ENCODE measurements at places on chromosomes 2 and 18. TPM values are rescaled to one million over a fixed set of nuclear protein-coding genes. Genes with fewer than 3 reads are reported as not detected.

GRCh38 chr2:96319396-96319795 lies 5.7 kb upstream of the ITPRIPL1 start:
- no peak for DNase-seq

DNA sequence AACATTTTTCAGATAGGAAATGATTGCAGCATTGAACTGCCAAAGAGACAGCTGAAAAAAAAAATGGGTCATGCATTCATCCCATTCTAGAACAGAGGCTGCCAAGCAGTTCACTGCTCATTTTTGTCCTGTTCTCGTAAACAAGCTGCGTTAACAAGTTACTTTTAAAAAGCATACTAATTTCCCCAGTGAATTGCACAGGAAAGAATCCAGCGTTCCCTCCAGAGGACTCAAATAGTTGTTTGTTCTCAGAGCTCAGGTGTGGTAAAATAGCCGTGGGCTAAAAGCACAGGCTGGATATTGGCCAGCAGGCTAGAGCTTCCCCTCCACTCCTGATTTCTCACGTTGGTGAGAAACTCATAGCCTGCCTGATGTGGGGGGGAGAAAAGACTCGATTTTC lies 76.1 kb upstream of the AQP4 start:
- peak; percentile 60 for DNase-seq

DNA sequence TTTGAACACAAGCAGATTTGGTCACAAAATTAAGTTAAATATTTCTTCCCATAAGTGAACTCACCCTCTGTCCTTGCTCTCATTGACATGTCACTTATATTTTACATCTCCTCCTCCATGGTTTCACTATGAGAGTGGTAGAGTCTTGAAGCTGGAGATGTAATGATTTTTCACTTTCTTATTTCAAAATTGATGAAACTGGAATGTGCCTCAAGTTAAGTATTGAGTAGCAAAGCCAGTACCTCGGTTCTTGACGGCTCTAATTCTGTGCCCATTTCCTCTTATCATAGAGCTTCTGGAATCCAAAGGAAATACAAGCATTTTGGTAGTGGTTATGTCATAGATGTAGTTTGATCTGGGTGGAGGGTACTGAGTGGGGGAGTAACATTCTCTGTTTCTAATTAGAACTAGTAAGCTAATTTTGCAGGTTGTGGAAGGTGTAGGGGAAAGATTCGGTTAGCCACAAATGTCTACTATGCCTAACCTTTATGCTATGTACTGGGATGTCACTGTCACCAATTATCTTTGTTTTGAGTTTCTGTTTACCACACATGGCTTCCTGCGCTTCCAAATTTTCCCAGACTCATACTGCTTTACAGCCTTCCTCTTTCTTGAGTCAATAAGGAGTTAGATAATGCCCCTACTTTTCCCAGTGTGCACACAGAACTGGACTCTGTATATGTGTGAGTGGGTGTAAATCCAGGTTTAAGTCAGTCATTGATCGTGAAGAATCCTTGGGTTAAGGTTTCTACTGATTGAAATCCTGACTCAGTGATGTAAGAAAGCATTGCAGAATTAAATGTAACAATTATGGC lies 96.8 kb downstream of the DIS3L2 start:
- no peak for DNase-seq

- no peak for DNase-seq
These were observed 66.1 kb upstream of the CDCA7 start for GRCh38 chr2:173288561-173288960.

DNA sequence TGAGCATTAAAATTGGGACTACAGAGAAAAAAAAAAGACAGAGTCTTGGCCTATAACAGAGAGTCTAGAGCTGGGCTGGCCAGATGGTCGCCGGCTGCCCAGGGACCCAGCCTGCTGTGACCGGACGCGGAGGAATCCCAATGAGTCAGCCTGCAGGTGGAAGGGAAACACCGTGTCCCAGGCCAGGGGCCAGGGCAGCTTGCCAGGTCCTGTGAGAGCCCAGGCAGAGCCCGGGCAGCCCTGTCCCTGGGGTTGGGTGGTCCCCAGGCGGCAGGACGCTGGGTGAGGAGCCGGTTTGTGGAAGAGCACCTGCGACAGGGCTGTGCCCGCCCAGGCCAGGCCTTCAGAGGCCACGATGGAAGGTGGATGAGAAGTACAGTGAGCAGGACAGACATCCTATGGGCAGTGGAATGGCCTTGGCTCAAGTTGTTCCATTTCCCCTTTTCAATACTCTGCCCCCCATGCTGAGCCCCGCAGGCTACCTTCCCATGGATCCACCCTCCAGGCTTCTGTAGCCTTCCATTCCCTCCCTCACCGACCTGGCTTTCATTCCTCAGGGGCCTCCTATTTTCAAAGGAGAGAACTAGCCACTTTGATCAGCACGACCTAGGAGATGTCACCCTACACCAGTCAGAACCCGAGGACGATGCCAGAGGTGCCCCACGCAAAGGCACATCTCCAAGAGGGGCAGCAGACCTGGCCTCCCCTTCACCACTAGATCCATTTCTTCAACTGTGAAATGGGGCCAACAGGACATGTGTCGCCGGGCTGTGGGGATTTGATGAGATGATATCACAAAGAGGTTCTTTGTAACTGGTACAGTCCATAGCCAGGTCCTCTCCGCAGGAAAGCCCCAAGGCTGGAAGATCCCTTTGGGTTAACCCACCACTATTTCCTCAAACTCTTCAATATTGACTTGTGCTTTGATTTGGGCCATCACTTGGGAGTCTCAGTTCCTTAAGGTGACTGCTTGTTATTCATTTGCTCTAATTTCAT lies 87.5 kb downstream of the POLR1A start:
- DNase-seq, result no peak

DNA sequence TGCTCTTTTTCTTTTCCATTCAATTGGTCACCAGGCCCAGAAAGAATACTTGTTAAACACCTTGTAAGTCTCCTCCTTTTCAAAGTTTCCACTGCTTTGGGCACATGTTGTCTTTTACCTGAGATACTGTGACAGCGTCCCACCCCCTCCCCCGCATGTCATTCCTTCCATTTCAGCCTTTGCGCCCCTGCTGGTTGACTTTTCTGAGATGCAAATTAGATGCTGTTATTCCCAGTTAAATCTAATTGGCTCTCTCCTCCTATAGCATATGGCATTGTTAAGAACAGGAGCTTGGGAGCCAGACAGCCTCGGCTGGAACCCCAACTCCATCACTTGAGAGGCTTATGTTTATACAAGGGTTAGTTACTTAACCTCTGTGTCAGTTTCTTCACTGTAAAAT lies 80.3 kb upstream of the GAREM1 start:
- DNase-seq, result no peak

GRCh38 chr2:135783439-135783838 lies 41.8 kb downstream of the UBXN4 start:
- DNase-seq, result no peak

GRCh38 chr2:200077838-200078237 lies 122.5 kb downstream of the MAIP1 start:
- no peak for DNase-seq

DNA sequence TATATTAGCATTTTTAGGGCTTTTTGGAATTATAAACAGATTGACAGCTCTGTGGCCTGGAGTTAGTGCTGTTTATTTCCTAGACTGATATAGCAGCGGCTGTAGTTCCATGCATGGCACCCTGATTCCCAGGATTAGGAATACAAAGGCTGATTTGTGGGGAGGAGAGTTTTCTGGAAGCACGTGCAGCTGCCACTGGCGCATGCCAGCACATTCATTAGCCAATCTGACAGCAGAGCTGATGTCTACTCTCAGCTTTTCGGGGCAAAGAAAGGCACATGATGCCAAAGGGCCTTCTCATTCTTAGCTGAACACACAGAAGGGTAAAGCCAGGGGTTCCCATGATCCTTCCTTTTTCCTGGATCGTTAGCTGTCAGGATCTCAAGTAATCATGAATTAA lies 45.7 kb upstream of the RAPH1 start:
- no peak for DNase-seq

DNA sequence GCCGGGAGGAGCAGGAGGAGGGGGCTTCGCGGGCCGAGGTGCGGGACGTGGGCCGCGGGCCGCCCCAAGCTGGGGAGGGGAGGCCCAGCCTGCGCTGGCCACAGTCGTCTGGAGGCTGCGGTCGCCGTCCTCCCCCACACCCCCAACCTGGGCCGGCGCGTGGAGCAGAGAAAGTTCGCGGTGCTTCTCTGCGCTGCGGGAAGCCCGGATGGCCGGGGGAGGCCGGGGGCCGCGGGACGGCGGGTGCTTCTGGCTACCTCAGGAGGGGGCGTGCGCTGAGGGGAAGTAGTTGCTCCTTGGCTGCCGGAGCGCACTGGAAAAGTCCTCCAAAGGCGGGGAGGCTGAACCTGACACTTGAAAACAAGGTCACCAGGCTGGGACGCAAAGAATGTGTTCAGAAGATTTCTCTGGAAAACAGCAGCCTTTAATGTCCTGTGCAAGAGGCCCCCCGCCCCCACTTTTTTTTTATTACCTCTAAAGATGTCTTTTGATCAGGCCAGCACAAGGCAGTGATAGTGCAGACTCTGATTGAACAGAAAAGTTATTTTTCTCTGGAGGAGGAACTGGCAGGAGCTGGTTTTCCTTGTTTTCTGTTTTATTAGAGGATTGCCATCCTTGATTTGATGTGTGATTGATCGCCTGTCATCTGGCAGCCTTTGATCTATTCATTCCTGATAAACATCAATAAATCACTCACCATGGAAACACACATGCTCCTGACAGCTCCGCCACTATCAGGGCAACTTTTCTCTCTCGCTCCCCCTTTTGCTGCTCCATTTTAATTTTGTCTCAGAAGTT lies 1.6 kb downstream of the TSHZ1 start:
- no peak for DNase-seq

DNA sequence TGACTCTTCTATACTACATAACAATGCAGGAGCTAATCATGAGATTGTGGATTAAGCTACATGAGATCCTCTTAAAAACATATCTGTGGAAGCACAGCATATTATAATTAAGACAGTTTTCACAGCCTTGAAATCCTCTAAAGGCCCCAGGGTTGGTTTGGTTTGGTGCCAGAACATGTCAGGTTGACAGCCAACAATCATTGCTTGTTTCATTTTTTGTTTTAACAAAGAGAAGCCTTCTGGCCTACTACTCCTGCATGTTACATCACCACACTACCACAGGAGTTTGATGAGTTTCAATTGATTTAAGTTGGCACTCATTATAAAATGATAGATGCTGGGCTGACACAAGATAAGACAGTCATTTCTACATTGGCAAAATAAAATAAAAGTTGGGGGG lies 255.9 kb upstream of the ERBB4 start:
- no peak for DNase-seq

DNA sequence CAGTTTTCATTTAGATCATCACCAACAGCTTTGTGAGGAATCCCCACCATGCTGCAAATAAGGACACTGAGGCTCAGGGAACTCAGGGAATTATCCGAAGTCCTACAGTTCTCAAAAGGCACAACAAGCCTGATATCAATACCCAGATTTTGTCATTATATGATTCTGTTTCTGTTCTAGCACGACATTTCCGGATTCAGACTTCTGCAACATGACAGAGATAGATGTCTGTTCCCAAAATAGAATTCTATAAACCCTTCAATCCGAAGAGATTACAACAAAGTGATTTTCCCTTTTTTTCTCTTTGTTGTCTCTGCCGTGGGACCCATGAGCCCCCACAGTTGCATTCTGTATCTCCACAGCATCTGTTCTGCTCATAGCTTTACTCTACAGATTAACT lies 72.0 kb downstream of the DOCK10 start:
- no peak for DNase-seq

DNA sequence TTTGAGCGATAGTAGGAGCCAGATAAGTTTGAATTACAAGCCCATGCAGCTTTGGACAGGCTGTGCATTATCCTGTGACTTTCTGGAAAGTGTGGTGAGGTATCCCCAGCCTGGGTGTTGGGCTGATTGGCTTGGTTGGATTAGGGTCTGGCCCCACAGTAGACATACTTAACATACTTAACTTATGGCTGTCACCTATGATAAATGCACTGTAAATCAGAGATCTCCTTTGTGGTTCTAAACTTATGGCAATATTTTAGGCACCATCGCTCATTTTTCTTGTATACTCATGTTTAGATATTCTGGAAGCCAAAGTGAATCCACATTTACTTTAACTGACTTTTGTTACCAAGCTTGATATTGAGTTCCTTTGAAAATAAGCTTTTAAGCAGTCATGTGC lies 54.8 kb downstream of the SPTBN1 start:
- DNase-seq, result no peak

- DNase-seq, result no peak
These were observed 671.3 kb upstream of the CHAC2 start for GRCh38 chr2:53096351-53096750.

DNA sequence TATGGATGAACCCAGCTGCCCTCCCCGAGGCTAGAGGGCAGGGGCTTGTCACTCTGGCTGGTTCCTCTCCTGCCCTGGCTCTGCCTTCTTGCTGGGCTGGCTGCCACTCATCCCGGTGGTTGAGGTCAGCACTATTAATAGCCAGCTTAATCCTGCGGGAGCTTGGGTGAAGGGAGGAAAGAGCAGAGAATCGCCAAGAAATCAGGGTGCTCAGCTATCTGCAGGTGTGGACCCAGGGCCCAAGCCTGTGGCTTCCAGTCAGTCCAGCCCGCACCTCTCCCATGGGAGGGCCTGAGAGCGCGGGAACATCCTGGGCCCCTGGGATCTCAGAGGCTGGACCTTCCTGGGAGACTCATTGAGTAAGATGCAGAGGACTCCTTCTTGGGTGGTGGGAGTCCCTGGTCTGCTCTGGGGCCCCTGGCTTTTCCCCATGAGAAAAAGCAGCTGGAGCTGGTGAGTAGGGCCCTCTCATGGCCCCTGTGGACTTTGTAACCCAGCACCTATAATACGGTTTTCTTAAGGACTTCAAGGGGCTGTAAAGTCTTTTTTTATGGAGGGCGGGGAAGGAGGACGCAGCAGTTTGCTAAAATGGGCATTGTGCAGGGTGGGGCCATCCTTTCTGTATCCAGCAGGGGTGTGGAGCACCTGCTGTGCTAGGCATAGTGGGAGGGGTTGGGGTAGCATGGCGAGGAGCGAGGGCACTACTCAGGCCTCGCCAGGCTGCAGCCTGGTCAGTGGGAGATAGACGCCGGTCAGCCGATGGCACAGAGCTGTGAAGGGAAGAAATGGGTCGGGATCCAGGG lies 27.4 kb upstream of the CNNM3 start:
- no peak for DNase-seq

DNA sequence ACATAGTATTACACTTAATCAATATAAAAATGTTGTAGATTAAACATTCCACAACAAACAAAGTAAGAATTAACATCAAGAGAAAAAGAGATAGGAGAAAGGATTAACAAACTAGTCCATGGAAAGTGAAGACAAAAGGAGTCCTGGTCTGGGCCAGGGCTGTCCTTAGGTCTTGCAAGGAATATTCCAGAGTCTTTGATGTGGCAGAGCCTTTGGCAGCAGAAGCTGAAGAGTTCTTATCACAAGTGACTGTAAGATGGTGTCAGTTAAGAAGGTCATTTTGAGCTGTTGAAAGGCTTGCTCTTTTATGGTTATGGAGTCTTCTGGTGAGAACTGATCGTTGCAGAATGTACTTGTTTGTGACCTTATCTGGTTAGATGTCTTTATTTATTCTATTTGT lies 127.7 kb upstream of the LRRTM4 start:
- DNase-seq, result no peak

- DNase-seq, result no peak
These were observed 790.1 kb downstream of the SLC4A3 start for GRCh38 chr2:220417503-220417902.

- DNase-seq, result no peak
These were observed 201.2 kb upstream of the PIK3C3 start for GRCh38 chr18:41753826-41754225.

The EGR4 gene
- not detected for total RNA-seq

The CACNB4 gene
- 17.7 TPM for total RNA-seq

The MPHOSPH10 gene
- 27.5 TPM for total RNA-seq

The KDSR gene
- total RNA-seq, result 41.6 TPM

The FAP gene
- total RNA-seq, result 36.0 TPM

The CNTNAP5 gene
- total RNA-seq, result not detected

The SMPD4 gene
- 28.0 TPM for total RNA-seq

The ZBTB7C gene
- 6.1 TPM for total RNA-seq

The TMEM169 gene
- total RNA-seq, result 1.3 TPM
